ENCODE measurements at places on chromosomes 12 and 14.

DNA sequence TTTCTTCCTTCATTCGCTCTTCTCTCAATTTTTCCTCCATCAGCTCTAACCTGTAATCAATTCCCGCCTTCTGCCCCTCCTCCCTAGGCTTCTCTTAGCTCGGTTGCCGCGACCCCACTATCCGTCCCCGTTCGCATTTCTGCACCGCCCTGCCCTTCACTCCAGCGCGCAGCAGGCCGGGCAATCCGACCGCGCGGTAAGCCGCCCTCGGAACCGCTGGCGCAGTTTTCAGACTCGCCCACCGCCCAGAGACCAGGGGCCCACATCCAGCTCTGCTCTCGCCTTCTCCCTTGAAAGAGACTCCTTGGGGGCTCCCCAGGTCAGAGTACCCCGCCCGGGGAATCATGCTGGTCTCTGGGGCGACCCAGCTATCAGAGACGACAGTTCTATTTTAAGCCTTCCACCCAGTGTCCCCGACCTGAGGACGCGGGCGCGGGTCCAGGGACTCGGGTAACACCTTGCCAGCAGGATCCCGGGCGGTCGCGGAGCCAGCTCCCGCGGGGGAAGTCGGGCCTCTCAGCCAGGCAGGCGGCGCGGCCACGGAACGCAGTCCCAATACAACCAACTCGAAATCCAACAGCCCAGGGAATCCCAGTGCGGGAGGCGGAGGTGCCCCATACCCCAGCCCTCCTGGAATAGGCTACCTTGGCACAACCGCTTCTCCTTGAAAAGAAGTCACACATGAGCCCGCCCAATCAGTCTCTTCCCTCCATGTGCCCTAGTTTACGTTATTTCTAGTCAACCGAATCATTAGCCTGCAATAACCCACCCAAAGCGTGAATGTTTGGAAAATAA lies 5.7 kb upstream of the SLC38A4 start:
- DNase-seq = no peak

GRCh38 chr14:75548544-75548943 lies 26.3 kb downstream of the BATF start:
- DNase-seq = no peak

DNA sequence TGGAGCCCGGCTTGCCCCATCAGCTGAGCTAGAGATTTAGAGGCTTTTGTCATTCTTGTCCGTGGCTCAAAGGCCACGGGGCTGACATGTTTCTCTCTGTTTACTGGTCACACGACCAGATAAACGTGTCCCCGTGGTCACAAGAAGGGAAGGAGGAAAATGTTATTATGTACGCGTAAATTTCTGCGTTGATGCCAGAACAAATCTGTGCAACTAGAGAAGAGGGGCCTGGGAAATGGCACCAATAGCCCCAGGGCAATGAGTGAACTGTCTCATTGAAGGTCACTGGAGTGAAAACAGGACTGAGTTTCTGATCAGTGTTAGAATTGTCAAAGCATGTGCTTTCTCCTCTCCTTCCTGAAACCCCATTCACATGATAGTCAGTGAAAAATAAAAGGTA lies 25.3 kb downstream of the OAS2 start:
- DNase-seq = no peak

DNA sequence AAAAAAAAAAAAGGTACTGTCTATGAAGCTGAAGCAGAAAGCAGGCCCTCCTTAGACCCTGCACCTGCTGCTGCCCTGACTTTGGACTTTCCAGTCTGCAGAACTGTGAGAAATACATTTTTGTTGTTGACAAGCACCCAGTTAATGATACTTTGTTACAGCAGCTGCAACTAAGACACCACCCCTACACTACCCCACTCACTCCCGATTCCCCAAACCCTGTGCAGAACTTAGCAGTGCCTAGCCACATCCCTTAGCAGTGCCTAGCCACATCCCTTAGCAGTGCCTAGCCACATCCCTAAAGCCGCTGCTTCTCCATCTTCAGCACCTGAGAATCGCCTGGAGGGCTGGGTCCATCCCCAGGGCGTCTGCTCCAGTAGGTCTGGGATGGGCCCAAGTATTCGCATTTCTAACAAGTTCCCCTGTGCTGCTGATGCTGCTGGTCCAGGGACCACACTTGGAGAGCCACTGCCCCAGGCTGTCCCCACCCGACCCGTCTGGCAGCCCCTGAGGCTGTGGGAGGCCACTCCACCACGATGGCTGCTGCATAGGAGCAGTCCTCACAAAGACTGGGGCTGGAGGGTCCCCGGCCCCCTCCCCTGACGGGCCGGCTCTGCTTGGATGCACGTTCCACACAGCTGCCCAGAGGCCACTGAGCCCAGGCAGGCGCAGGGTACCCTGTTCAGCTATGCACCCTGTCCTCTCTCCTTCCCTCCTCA lies 10.8 kb upstream of the PPP1R13B start:
- DNase-seq = no peak
